ENCODE measurements at places on chromosomes 4 and X.

DNA sequence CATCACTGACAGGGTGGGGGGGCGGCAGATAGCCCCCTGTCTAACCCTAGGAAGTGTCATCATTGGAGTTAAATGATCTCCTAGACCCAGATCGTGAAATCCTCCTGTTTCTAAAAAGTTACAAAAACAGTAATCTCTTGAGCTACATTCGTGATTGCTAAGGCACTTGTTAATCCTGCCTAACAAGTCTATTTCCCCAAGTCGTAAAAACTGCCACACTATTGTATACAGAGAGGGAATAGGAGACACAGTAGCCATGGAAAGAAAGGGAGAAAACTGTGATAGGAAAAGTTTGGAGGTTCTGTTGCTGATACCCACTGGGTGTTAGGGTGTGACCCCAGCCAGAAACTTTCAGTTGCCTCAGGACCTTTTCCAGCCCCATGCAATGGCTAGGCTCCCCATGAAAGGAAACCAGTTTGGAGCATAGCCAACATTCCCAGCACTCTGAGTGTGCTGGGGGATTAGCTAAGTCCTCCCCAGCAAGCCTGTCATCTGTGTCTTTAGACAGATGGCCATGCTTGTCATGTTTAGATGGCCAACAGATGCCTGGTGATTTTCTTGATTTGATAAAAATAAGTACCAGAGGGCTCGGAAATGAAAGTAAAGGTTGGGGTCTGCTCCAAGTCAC lies 63.3 kb upstream of the ANXA10 start:
- no peak for DNase-seq

DNA sequence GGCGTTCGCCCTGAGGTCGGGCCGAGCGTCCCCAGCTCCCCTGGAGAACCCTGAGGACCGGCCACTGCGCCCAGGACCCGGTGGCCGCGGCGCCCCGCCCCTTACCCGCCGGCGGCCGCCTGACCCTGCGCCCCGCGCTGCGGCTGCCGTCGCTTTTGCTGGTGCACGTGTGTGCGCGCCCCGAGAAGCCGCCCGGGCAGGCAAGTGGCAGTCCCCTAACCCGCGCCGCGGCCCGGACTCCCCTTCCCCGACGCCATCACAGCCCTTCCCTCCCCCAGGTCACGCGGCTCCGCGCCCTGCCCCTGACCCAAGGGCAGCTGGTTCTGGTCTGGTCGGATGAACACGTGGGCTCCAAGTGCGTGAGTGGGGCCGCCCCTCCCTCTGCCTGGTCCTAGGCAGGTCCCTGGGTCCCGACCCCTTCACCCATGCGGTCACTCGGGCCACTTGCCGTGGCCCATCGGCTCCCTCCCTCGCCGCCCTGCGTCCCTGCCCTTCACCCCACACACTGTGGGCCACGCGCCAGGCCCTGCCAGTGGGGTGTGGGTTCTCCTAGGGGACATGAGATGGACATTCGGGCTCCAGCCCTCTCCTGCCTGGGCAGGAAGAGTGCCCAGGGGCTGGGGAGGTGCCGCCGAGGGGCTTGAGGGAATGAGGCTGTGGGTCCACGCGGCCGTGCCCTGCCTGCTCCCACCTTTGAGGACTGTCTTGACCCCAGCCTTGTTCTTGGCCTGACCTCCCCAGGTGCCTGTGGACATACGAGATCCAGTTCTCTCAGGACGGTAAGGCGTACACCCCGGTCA lies 8.0 kb upstream of the FGFRL1 start:
- DNase-seq, result no peak

DNA sequence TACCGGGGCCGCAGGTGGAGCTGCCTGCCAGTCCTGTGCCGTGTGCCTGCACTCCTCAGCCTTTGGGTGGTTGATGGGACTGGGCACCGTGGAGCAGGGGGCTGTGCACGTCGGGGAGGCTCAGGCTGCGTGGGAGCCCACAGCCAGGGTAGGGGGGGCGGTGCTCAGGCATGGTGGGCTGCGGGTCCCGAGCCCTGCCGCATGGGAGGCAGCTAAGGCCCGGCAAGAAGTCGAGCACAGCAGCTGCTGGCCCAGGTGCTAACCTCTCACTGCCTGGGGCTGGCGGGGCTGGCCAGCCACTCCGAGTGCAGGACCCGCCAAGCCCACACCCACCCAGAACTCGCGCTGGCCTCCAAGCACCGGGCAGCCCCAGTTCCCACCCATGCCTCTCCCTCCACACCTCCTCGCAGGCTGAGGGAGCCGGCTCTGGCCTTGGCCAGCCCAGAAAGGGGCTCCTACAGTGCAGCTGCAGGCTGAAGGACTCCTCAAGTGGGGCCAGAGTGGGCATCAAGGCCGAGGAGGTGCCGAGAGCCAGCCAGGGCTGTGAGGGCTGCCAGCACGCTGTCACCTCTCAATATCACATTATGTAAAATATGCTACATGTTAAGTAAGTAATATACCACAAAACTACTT lies 104.1 kb downstream of the COX7B2 start:
- no peak for DNase-seq

GRCh38 chr4:52059372-52059771 lies 8.3 kb downstream of the SPATA18 start:
- no peak for DNase-seq

DNA sequence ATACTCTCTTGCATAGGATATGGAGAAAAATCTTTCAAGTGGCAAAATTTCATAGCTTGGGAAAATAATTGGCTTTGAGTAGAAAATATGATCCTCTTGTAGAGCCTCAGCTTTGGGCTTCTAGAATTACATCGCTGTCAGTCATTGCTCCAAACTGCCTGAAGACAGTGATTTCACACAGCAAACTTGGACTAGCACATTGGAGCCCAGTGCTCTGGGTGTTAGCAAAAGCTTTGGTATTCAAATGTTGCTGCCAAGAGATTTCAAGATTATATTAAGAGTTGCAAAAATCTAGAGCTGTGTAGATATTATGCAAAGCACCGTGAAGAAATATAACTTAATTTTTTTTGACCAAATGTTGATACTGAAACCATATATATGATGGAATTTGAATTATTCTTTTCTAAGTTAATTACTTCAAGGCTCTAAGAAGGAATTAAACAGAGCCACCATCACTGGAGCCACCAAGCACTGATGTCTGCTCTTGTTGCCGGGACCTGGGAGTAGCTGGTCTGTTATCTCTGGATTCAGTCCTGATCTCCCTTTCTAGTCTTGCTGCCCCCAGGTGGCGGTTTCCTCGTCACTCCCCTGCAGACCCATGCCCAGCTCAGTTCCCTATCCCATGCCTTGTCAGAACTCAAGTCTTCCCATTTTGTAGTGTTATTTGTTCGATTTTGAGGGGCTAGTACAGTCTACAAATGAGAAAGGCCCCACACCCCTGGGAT lies 260.7 kb upstream of the SFRP2 start:
- no peak for DNase-seq

Data from Panc1 (cell line).